Activated naive CD4-positive, alpha-beta T cell treated with anti-CD3 and anti-CD28 coated beads, Interleukin-2, amount 50 U/mL, for 72 hours (primary cell): ENCODE measurements at places on chromosomes 3 and 15.

DNA sequence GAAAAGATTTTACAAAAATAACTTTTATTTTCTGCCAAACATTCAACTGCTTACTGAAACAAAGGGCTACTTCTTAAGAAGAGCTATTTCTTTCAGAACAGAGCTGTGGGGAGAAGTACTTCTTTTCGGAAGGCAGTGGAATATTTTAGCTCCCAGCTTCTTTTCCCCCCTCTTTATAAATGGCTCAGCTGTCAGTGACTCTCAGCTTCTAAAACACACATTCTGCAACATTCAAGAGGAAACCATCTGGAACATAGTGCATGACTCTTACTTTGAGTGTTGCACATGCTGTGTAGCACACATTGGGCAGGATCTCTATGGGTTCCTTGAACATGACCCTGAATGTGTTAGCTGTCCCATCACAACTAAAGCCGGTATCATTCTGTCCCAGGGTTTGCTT, 7.0 kb upstream of the C15orf40 start:
- DNase-seq: no peak

GRCh38 chr3:55270976-55271375, 216.1 kb downstream of the WNT5A start:
- no peak for DNase-seq

DNA sequence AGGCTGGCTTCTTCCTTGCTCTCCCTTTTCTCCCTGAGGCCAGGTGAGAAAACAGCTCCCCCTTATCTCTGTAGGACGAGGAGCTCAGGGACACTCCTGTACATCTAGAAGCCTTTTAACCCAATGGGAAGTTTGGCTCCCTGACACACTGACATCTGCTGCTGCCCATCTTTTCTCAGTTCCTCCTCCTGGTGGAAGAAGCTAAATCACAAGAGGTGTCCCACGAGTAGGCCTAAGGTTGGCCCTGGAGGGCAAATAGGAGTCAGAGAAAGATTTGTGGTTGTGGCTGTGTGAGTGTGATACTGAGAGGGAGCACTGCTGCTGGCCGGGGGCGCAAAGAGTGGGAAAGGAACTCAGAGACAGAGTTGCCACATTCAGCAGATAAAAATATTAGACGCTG, 49.5 kb downstream of the ARHGAP31 start:
- DNase-seq: no peak

- peak; percentile 64 for DNase-seq
These were observed 27.2 kb downstream of the LRRC2 start for GRCh38 chr3:46538803-46539442.

DNA sequence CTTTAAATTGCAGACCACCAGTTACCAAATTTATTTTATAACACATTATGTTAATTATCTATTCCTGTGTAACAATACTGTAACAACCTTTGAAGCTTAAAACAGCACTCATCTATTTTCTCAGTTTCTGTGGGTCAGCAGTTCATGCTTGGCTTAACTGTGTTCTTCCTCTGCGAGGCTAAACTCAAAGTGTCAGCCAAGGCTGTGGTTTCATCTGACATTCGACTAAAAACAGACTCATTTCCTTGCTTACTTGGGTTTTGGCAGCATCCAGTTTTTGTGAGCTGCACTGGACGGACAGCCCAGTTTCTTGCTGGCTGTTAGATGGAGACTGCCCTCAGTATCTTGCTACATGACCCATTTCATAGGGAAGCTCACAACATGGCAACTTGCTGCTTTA, 247.3 kb upstream of the KCNH8 start:
- no peak for DNase-seq

DNA sequence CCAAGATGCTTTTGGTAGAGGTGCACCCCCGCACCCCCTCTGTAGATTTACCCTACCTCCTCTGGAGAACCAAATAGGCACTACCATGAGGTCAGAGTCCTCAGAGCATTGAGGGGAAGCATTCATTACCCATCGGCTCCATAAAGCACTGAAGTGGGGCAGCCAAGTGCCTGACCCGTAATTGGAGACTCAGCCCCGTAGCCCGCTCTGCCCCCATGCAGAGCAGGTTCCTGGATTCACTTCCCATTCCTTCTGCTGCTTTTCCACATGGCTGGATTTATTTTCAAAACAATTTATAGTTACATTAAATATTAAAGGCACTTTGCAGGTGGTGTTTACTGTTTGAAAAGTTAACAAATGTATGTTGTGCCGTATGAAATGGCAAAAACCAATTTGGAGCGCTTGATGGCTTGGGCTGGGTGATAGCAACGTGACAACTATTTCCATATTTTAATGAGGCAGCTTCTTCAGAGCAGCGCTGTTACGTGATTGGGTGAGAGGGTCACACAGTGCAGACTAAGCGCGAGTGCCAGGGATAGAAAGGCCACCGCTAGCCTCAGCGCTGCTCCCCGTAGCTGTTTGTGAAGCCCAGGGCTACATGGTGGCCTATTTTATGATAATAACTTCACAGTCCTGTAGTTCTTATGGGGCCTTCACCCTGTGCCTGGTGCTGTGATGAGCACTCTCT, 373.8 kb upstream of the PROK2 start:
- DNase-seq: no peak

DNA sequence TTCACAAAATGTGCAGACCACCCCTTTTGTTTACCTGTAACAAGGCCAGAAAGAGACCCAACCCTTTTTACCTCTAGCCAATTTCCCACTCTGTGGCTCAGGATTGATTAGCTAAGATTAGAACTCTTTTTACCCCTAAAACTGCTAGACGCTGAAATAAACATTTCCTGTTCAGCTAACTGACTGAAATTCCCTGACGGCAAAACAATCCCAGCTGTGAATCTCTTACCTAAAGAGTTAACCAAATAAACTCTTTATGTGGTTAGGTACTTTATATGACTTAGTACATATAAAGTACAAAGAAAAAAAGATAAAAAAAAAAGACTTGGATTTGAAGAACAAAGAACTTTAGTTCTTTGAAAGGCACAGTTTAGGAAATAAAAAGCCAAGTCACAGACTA, 988.7 kb downstream of the FHIT start:
- DNase-seq: no peak

- peak; percentile 9 for DNase-seq
These were observed 39.6 kb downstream of the NIPA2 start for GRCh38 chr15:22878103-22878502.

GRCh38 chr3:23723930-23724329, 81.8 kb upstream of the UBE2E1 start:
- no peak for DNase-seq

DNA sequence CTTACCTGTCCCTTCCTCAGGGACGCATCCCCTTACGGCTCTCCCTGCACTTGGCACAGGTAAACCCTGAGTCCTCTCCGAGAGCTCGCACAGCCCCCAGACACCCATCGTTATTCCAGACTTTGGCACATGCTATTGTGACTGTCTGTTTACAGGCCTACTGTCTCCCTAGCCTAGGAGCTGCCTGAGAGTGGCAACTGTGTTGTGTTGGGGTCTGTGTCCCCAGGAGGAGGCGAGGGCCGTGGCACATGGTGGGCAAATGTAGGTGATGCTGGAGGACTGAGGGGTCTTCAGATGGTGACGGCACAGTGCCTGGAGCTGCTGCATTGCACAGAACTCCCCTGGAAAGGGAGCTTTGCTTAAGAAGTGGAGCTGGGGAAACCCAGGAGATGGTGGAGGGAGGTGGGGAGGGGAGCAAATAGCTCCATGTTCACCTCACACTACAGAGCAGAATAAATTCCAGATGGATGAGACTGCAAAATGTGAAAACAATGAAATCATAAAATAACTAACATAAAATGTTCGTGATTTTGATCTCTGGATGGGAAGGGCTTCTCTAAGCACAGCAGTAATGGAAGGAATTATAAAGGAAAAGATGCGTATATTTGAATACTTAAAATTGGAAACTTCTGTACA, 96.5 kb downstream of the SMAD6 start:
- DNase-seq: no peak

- DNase-seq: peak; percentile 50
These were observed 2.1 kb downstream of the CD47 start for GRCh38 chr3:108088697-108089096.

DNA sequence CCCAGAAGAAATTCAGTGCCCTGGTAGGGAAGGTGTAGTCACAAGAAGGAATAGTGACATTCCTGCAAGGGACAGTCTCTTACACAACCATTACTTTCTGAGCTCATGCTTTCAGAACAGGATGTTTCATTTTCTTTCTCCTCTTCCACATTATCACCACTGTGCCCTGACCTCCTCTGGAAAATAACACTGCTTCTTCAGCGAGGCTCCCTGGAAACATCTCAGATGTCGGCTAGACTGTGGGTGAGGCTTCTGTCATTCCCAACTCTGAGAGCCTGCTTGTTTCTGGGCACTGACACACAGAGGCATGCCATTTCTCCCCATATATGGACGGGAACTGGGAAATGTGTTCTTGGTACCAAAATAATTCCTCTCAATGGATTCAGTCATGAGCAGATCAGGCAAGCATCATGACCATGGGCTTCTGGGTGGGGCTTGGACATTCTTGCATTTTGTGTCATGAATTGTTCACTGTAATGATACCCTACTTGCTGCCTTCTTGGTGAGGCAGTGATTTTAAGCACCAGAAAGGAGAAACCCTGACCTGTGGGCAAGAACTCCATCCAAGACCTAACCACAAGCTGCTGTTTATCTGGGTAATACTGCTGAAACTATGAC, 14.3 kb upstream of the TNFAIP8L3 start:
- DNase-seq: no peak

DNA sequence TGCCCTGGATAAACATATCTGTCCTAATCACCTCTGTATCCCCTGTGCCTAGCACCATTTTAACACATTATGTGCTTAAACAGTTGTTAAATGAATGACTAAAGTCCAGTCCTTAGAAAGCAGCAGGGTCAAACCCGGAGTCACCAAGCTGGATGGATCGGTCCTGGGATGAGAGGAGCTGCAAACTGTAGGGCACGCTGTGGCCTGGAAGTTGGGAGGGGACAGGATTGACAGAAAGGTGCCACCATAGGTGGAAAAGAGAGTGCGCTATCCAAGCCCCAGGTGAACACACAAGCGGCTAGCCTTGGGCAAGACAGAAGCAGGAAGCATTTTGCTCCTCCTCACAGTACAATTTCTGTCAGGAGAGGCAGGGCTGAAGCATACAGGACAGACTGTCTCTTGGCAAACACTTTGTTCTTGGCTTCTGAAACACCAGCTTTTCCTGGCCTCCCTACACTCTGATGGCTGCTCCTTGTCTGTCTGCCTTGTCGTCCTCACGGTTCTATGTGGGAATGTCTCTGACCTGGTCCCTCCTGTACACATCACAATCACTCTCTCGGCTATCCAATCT, 48.4 kb upstream of the KY start:
- DNase-seq: no peak

DNA sequence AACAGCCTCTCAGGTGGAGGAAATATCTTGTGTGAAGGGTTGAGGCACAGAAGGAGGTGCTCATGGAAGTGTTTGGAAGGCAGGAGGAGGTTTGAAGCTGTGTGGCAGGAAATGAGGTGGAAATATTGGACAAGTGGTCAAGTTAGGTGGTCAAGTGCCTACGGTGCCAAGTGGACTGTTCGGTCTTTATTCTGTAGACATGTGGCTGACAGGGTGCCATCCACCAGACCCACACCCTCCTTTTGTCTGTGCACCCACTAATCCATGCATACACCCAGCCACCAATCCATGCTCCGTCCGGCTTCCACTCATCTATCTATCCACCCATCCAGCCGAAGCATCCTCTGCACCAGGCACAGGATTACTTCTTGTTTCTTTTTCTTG, 2.2 kb downstream of the SLC6A20 start:
- DNase-seq: no peak

GRCh38 chr15:84598993-84599392, 1.8 kb upstream of the ZSCAN2 start:
- DNase-seq: peak; percentile 37

DNA sequence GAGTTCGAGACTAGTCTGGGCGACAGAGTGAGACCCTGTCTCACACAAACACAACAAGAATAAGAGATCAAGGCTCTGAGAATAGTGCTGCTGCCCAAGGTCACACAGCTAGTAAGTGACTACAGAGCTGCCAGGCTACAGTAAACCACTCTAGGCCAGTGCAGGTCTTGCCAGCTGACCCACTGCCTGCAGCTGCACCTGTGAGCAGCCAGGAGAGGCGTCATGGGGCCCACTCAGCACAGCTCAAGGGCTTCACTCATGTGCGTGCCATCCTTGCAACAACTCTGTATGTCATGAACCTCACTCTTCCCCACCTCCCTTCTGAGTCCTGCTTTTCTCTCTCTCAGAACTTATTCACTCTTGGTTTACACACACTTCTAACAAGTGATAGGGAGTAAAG, 176.7 kb downstream of the SMAD6 start:
- no peak for DNase-seq

DNA sequence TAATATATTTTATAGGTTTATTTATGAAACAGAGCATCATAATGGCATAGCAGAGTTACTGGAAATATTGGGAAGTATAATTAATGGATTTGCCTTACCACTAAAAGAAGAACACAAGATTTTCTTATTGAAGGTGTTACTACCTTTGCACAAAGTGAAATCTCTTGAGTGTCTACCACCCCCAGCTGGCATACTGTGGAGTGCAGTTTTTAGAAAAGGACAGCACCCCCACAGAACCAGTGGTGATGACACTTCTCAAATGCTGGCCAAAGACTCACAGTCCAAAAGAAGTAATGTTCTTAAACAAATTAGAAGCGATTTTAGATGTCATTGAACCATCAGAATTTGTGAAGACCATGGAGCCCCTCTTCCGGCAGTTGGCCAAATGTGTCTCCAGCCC, 58.1 kb downstream of the DNAH1 start:
- DNase-seq: no peak

- no peak for DNase-seq
These were observed 122.6 kb downstream of the CADM2 start for GRCh38 chr3:85081191-85081906.

- no peak for DNase-seq
These were observed 29.9 kb upstream of the ADPGK start for GRCh38 chr15:72813345-72814004.

- DNase-seq: no peak
These were observed 87.8 kb downstream of the P3H2 start for GRCh38 chr3:190032923-190033322.

GRCh38 chr3:112818289-112818688, 28.4 kb downstream of the CD200R1L start:
- DNase-seq: no peak

DNA sequence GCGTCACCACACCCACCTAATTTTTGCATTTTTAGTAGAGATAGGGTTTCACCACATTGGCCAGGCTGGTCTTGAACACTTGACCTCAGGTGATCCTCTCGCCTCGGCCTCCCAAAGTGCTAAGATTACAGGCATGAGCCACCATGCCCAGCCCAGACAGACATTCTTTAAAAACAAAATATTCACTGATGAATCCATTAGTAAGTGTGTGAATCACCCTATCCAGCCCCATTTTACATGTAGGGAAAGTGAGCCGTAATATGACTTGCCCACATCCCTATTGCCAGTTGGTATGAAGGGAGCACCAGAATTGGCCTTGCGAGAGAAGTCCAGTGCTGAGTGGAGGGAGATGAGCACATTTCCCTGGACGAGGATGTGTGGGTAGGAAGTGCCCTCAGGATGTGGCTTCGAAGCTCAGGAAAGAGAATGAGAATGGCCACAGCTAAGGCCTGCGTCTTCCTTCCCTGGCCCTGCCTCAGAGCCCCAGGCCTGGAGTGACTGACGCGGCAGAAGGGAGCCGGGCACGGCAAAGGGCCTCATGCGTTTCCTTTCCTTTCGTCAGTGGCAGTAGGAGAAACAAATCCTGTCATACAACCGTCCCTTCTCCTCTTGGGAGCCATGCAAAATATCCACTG, 28.3 kb upstream of the ETV5 start:
- DNase-seq: no peak
